ENCODE measurements at places on chromosomes 16 and 17.

DNA sequence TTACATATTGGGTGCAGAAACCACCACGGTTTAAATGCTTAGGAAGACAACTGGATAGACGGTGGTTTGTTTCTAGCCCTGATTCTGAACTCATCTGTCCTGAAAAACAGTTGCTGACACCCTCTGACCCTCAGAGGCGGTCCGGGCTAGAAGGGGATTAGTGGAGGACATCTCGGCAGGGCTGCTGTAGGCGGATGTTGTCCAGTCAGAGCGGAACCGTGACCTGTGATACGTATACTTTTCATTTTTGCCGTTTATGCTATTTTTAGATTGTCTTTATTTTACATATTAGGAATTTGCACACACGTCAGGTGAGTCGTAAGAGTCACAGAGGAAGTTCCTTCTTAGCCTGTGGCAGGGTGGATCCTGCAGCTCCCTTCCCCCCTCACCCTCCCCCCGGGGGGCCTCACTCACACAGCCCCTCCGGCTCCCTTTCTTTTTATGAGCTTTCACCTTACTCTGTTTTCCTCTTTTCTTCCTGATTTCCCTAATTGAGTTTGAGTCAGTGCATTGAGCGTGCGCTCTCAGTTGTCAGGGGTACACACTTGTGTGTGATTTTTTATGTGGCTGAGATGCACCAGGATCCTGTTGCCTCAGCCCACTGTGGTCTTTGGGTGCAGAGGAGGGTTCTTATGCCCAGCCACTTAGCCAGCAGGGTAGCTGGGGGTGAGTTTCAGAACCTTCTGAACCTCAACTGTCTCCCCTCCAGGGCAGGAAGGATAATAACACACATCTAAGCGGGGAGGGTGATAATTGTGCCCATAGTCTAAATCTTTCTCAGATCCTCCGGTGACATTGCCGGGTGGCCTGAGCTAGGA, 211.1 kb upstream of the CHMP6 start:
- DNase-seq: no peak

DNA sequence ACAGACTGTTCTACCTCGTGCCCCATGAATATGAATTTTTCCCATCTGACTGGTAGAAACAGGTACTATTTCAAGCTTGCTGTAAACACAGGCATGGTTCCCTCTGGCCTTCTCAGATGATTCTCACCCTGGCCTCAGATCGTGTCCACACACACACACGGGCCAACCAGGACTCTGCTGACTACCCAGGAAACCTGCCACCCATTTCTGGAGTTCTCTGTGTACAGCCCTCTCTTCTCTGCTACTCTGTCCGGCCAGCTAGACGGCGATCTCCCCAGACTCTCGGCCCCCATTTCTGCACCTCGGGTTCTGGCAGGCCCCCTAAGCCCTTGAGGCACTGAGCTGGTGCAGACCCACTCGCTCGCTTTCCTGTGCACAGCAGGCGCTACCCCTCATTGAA, 31.2 kb downstream of the RPA1 start:
- no peak for DNase-seq

DNA sequence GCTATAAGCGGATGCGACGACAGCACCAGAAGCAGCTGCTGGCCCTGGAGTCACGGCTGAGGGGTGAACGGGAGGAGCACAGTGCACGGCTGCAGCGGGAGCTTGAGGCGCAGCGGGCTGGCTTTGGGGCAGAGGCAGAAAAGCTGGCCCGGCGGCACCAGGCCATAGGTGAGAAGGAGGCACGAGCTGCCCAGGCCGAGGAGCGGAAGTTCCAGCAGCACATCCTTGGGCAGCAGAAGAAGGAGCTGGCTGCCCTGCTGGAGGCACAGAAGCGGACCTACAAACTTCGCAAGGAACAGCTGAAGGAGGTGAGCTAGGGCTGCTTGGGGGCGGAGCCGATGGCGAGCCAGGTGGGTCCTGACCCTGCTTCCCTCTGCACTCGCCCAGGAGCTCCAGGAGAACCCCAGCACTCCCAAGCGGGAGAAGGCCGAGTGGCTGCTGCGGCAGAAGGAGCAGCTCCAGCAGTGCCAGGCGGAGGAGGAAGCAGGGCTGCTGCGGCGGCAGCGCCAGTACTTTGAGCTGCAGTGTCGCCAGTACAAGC, 10.1 kb downstream of the HIRIP3 start:
- no peak for DNase-seq

GRCh38 chr16:70156207-70156978, 17.2 kb upstream of the CLEC18C start:
- DNase-seq: no peak

DNA sequence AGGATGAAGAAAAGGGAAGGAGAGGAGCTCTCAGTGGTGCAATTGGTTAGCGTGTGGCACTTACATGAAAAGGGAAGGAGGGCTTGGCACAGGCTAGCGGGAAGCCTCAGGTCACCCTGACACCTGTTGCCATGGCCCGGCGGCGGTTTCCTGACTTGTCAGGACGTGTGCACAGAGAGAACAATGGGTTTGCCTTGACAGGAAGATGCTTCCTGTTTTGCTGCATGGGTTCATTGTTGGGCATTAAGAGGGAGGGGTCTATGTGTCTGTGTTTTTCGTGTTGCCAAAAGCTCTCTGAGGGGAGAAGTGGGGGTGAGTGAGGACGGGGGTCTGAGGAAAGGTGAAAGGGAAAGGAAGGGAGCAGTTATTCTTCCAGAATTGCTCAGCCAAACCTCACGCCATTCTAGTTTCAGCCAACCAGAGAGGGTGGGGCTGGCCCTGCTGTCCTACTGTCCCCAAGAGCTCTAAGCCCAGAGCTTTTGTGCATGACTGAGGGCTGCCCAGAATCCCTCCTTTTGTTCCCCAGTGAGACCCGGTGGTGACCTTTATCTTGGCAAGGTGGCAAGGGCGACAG, 17.1 kb upstream of the CCR7 start:
- no peak for DNase-seq

- no peak for DNase-seq
These were observed 8.0 kb downstream of the CLUH start for GRCh38 chr17:2703606-2704005.

GRCh38 chr17:51682115-51682514, 421.8 kb downstream of the UTP18 start:
- DNase-seq: no peak

DNA sequence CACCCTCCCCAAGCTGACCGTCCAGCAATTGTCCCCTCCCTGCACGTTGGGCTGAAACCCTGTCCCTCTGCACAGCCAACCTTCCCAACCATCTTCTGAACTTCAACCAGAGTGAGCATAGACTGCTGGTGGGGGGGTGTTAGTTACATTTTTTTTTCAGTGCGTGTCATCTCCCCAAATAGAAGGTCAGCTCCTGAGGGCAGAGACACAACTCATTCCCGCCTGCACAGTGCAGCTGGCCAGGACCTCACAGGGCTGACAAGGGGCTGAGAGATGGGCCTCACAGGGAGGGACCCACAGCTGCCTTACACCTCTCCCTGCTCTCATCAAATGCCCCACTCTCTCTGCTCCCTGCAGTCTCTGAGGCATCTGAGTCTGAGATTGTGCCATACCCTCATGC, 8.4 kb downstream of the SRL start:
- DNase-seq: no peak

GRCh38 chr16:8767176-8767575, 30.3 kb downstream of the TMEM186 start:
- DNase-seq: no peak

DNA sequence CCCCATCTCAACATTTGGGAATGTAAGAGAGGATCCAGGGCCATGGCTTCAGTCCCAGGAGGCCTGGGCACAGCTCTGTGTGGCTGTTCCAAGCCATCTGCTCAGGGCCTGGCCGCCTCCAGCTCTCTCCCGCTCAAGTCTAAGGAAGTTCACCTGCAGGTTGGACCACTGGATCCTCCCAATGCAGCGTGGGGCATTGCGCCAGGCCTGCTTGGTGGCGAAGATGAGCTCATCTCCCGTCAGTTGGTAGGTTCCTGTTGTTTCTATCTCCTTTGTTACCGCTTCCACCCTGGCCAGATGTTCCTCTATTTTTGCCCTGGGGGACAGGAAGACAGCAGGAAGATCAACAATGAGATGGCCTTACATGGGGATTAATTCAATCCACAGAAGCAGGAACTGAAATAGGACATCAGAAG, 17.5 kb downstream of the NOS2 start:
- no peak for DNase-seq
